ENCODE measurements at places on chromosomes 11 and 22. TPM values are rescaled to one million over a fixed set of nuclear protein-coding genes. Genes with fewer than 3 reads are reported as not detected.

MYEOV gene
- 112 TPM for total RNA-seq

DEFB131B gene
- total RNA-seq, result not detected

GGTLC3 gene
- total RNA-seq, result not detected

PKDREJ gene
- not detected for total RNA-seq

HTR3A gene
- total RNA-seq, result not detected

SPA17 gene
- total RNA-seq, result 17.9 TPM

HIPK3 gene
- 12.2 TPM for total RNA-seq

TEX12 gene
- not detected for total RNA-seq

OR2AT4 gene
- total RNA-seq, result not detected

PRR5 gene
- 20.9 TPM for total RNA-seq

TMEM86A gene
- total RNA-seq, result 0.21 TPM
